Glutamatergic neuron (in vitro differentiated cells): ENCODE measurements at places on chromosomes 6 and 20.

DNA sequence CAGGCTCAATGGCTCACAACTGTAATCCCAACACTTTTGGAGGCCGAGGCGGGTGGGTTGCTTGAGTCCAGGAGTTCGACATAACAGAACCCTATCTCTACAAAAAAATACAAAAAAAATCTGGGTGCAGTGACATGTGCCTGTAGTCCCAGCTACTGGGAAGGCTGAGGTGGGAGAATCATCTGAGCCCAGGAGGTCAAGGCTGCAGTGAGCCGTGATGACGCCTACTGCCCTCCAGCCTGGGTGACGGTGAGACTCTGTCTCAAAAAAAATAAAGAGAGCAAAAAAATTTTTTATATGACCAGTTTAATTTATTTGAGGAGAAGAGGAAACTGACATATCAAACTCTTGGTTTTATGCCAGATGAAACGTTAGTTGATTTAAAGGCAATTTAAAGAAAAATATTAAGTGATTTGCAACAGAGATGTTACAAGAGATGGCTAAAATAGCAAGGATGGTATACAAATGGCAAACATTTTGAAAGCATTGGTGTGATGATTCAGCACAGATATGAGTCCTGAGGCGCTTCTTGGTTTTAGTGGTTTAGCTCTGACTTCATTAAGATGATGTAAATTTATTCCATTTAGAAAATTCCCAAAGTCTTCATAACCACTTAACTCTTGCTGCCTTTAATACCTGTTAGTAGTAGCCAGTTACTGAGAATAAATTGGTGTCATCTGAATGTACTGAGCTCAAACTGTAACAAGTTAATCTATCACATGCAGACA lies 17.7 kb downstream of the GTF2H5 start:
- DNase-seq, result no peak

DNA sequence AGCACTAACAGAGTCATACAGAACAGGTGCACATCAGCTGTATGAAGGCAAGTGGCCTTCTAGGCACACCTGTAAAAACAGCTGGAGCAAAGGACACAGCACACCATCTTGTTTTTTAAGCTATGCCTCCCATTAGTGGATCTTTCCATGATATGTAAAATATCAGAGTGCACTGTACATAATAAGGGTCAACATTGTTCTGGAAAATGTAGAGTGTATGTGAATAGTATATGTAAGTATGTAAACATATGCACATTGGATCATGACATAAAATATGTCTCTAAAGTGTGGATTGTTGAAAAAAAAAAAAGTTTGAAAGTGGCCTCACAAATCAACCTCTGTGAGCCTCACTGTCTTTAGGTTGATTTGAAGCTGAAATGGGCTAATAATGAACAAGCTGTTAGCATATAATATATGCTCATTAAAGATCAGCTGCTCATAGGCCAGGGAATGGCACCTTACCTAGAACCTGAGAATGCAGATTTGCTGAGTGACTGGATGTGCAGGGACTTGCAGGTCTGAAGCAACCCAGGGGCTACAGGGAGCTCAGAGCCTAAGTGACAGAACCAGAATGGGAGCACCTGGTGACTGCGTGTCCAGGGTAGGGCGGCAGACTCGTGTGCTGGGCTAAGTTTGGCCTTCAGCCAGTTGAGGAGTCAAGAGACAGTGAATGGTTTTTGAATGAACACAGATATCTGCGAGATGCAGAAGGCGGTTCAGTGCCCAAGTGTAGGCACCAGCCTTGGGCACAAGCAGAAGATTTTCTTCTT lies 198.6 kb downstream of the TMEM242 start:
- no peak for DNase-seq

DNA sequence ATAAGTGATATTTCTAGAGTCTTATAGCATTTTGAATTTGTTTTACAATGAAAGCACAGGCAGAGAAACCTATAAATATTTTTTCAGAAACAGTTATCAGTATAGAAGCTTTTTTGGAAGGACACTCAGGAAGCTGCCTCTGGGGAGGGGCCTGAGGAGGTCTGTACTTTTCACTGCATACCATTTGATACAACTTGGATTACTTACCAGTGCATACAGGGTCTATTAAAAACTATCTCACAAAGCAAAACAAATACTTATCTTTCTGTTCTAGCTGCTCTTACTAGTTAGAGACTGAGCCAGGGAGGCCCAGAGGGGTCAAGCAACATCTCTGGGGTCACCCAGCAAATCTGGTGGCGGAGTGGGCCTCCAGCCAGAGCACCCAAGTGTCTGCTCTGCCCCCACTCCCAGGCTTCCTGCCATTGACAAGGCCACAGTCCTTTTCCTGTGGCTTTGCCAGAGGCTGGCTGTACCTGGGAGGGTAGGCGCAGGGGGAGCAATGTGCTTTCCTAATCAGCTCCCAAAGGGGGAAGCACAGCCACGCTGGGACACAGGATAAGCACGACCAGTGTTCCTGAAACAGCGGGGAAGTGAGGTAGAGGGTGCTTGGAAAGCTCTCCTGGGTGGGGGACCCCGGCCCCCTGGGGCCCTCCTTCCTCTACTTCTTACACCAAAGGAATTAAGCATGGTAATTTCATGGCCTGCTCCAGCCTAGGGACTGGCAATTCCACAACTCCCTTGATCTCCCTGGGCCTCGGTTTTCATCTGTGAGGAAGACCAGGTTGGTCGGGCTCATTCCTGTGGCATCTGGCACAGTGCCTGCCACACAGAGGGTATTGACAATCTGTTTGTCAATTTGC lies 7.8 kb downstream of the TCF15 start:
- DNase-seq, result no peak

GRCh38 chr6:26121141-26122004 lies 34.1 kb downstream of the HFE start:
- no peak for DNase-seq

DNA sequence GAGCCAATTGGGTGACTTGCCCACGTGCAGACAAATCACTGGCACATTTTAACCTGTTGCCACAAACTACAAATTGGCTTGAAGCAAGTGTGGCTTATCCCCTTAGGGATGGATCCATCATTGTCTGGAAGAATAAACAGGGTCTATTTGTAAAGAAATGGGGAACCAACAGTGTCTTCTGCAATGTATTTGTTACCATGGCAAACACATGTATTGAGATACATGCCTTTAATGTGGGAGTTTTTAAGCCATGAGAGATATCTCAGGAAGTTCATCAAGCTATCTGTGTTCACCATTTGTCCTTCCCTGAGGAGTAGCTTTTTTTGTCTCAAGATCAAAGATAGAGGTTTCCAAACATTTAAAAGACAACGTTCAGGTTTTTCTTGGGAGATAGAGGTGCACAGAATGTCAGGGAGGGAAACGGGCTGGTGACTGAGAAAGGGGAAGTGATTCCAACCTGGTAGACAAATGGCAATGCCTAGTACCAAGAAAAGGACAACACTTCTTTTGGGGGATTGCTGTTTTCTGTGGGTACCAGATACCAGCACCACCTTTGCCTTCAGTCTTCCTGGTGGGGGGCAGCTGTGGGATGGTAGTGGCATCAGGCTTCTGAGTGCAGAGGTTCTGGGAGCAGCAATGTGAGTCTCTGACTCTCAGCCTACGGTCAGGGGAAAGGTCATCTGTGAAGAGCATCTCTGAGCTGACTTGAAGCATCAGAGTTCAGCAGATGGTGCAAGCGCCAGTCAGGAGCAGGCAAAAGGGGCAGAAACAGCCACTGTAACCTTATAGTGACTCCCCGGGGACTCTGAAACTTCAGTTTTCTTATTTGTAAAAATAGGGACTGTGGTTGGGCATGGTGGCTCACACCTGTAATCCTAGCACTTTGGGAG lies 20.1 kb upstream of the BCAS1 start:
- no peak for DNase-seq

DNA sequence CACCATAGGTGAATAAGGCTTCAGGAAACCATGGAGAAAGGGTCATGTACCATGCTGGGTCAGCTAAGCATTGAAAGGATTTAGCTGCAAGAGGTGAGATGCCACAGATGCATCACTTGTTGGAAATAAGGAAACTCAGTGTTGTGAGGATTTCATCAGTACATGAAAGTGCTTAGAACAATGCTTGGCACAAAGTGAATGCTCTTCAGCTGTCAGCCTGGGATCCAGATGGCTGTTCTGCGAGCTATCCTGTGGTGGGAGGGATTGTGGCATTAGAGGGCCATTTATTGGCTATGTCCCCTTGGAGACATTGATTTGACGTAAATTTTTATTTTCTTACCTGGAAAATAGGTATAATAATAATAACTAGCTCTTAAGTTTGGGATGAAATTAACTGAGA lies 53.0 kb downstream of the ELOVL2 start:
- DNase-seq, result peak; percentile 23

DNA sequence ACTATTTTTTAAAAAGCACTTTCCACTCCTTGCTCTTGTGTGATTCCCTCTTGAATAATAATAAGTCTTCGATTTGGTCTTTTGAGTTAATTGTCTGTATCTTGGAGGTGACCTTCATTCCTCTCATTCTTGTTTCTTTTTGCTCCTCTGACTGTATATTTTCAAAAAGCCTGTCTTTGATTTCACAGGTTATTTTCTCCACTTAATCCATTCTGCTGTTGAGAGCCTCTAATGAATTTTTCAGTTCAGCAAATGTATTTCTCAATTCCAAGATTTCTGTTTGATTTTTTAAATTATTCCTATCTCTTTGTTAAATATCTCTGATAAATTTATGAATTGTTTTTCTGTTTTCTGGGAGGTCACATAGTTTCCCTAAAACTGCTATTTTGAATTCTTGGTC lies 21.7 kb upstream of the KIAA1586 start:
- DNase-seq, result no peak

GRCh38 chr6:29762051-29762450 lies 38.8 kb downstream of the HLA-F start:
- no peak for DNase-seq

DNA sequence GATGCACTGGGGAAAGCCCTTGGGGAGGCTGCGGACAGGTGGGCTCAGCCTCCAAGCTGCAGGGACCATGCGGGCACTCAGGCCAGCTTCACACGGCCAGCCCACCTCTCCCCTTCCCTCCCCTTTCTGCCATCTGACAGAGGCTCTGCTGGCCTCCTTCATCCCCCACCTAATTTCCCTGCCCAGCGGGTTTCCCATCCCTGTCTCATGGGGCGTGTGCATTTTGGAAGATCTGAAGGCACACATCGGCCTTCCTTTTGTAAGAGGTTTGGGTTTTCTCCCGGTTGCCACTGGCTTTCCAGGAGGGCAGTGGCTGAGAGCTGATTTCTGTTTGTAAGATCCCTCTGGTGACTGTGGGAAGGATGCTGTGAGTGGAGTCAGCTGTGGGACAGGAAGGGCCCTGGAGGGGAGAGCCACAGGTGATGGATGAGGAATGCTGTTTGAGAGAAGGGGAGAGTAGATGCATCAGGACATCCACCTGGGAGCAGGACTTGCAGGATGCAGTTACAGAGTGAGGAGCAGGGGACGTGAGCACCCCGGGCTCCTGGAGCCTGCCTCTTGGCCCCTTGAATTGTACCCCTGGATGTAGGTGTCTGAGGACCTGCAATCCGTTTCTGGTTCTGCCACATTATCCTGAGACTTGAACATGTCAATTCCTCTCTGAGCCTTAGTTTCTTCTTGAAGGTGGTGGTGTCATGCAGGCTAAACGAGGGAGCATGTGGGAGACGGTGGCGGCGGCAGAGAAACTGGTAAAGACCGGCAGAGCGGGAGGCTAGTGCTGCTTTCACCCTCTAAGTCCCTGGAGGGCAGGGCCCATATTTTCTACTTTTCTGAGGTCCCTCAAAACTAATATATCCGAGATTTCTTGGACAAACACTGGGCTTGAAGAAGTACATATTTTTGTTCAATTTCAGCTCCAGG lies 5.9 kb upstream of the TUBB1 start:
- peak; percentile 4 for DNase-seq

DNA sequence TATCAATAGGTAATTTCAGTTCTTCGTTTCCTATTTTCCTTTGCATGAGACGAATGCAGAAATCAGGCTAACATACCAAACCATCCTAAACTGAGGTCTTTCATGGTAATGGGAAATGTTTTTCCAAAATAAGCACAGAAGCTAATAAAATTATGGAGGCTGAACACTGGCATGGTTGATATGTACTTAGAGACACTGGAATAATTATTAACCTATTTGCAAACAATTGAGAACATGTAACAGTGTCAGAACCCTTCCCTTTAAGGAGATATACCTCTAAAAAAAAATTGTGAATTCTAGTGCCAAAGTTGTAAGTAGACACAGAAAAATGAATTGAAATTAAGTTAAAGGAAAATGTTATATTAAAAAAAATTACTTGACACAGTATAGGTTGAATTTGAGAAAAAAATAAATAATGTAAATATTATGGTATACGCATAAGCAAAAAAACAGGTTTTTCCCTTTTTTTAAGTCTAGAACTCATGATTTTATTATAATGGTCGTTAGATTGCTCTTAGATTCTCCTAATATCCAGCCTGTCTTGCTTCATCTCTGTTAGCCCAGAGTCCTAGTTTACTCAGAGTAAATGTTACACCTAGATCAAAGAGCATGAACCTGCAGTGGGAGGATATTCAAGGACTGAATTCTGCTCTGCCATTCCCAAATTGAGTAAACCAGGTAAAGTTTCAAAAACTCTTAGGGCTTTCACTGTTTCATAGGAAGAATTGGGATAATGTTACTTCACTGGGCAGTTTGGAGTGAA lies 1.7 kb downstream of the SLC17A2 start:
- DNase-seq, result no peak

GRCh38 chr6:41343641-41344187 lies 8.3 kb downstream of the NCR2 start:
- DNase-seq, result no peak

DNA sequence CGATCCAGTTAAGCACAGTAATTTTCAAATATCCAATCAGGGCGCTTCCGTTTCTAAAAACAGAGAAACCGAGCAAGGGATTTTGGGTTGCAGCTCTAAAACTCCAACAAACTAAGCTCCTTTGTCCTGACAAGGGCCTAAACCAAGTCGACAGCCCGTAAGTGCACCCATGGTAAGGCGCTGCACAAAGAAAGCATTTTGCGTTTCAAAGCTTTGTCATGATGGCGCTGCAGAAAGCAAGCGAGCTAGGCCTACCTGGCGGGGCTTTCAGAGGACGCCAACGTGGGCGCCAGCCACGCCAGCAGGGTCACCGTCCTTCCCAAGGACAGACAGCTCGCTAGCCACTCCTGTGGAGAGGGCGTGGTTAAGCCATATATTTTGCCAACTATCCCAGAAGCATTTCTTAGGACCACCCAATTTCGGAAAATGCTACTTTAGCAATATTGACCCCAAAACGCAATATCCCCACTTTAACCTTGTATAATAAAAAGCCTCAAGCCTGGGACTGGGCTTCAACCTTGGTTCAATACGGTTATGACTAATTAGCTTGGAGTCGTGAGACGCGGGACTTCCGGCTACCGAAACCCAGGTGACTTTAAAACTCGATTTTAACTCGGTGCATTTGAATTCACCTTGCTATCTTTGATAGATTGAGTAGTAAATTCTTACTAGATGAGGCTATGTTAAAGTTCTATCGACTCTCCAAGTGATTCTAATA lies 53.8 kb downstream of the TRIM38 start:
- DNase-seq, result no peak

DNA sequence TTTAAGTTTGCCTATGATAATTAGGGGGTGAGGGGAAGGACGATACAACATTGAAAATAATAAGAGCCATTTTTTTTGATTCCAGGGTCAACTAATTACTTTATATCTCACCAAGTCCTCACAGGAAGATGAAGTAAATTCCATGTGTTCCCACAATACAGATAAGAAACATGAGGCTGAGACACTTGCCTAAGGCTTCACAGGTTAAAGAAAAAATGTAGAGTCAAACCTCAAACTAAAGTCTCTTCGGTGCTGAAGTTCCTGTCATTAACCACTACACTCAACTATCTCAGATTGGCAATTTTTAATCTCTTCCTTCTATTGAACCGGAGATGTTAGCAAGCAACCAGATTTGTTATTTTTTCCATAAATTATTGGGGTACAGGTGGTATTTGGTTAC lies 33.0 kb downstream of the MRAP2 start:
- no peak for DNase-seq
